ENCODE measurements at places on chromosomes 11 and 22. TPM values are rescaled to one million over a fixed set of nuclear protein-coding genes. Genes with fewer than 3 reads are reported as not detected.
A peak's percentile ranks its signal among the peaks of the same experiment; 100 is the strongest.

The SART1 gene
- 84.6 TPM for total RNA-seq

The MYO18B gene
- not detected for total RNA-seq

The TYR gene
- not detected for total RNA-seq

The TREH gene
- not detected for total RNA-seq

The OR52J3 gene
- not detected for total RNA-seq

The LRRC74B gene
- not detected for total RNA-seq

The ACCSL gene
- not detected for total RNA-seq

The DEUP1 gene
- total RNA-seq: not detected

The NRGN gene
- total RNA-seq: 2.7 TPM

The ARAP1 gene
- 55.7 TPM for total RNA-seq

DNA sequence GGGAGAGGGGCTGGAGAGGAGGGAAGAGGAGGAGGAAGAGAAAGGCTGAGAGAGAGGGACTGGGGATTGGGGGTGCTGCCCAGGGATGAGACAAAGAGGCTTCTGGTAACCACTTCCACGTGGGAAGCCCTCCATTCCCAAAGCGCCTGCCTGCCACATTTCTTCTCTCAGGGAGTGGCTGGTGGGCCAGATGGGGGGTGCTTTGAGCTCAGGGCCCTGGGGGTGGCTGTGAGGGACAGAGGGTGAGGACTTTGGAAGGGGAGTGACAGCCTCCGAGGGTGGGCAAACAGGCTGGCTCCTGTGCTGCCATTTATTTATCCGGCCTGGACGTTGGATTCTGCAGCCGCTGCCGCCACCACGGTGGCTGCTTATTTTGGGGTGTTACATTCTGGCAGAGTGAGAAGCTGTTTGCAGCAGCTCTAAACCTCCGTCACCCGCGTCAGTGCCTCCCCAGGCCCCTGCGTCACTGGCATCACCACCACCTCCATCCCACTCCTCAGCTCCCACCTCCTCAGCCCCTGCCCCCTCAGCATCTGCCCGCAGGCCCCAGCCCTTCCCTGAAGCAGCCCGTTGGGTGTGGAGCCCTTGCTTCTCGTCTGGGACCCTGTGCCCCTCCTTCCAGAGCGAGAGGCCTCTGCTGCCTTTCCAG is 1.6 kb downstream of the RTN4RL2 start:
- DNase-seq: no peak

- DNase-seq: no peak
Observed at GRCh38 chr11:73389916-73390315, 13.7 kb downstream of the RELT start.

DNA sequence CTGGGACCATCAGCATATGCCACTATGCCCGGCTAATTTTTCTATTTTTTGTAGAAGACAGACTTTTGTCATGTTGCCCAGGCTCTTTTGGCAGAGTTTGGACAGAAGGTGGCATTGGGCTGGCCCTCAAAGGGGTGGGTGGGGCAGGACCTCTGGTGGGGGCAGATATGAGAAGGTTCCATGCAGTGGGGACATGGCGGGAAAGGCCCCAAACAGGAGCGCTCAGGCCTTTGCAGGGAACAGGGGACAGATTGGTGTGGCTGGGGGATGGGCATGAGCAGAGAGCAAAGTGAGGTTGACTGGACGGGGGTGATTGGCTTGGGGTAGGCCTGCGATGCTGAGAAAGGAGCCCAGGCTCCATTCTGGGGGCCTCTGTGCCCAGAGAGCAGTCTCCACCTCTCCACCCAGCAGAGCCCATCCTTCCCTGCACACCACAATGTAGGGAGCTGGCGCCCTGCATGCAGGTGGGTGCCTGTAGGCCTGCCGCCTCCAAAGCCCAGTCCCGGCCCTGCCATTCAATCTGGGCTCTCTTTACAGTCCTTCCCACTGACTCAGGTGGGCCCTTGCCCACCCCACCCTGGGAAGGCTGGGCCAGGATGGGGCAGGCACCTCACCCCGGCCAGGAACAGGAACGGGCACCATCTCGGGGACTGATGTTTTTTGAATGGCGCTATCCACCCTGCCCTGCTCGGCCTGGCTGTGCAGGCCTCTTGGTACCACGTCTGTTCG is 98.7 kb downstream of the MORC2 start:
- DNase-seq: no peak

- DNase-seq: no peak
Observed at GRCh38 chr11:128705124-128705920, 11.4 kb downstream of the FLI1 start.

GRCh38 chr11:35013514-35014233 is 97.3 kb downstream of the PDHX start:
- no peak for DNase-seq

- no peak for DNase-seq
Observed at GRCh38 chr11:12573707-12574485, 100.3 kb upstream of the TEAD1 start.

- peak; percentile 41 for DNase-seq
Observed at GRCh38 chr11:250740-251299, 14.0 kb downstream of the PSMD13 start.

DNA sequence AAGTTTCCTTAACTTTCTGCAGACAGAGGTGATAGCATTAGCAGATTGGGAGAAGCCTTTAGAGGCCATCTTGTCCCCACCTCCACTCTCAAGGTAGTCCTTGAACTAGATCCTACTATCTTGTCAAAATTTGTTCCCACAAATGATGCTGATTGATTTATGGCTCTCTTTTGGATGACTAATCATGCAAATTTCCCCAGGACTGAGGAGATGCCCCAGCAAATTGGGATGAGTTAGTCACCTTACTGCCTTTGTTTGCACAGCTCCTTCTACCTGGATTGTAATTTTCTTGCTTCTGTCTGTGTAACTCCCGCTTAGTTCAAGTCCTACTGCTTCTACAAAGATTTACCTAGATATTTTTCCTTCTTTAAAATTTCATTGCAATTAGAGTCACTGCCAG is 391.4 kb upstream of the CADM1 start:
- no peak for DNase-seq

- DNase-seq: peak; percentile 58
Observed at GRCh38 chr11:64742889-64743590, 902 bp downstream of the RASGRP2 start.

DNA sequence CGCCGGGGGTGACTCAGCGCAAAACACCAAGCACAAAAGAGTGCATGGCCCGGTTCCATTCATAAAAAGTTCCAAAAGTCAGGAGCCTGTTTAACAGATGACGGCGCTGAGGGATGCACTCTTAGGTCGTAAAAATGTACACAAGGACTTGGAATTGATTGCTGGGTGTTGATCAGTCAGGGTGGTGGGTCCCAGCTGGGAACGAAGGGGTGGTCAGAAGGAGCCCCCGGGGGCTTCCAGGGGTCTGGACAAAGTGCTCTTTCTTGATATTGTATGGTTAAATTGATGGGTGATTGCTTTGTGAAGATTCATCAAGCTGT is 20.7 kb downstream of the IFITM10 start:
- DNase-seq: no peak

- peak; percentile 37 for DNase-seq
Observed at GRCh38 chr11:113681711-113682413, 24.2 kb downstream of the TMPRSS5 start.

DNA sequence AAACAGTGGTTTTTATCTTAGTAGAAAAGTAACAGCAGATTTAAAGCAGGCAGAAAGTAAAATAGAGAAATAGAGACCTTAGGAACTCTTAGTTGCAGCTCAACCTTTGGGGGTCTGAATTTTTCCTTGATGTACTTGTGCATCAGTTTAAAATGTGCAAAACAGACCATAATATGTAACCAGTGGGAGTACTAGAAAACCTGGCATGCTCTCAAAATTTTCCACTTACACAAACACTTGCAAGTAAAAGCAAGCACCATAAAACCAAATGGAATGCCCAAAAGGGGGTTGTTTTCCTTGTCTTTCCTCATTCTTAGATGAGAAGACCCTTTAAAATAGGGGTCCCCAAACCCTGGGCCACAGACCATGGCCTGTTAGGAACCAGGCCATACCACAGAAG is 12.9 kb upstream of the MRGPRE start:
- no peak for DNase-seq

DNA sequence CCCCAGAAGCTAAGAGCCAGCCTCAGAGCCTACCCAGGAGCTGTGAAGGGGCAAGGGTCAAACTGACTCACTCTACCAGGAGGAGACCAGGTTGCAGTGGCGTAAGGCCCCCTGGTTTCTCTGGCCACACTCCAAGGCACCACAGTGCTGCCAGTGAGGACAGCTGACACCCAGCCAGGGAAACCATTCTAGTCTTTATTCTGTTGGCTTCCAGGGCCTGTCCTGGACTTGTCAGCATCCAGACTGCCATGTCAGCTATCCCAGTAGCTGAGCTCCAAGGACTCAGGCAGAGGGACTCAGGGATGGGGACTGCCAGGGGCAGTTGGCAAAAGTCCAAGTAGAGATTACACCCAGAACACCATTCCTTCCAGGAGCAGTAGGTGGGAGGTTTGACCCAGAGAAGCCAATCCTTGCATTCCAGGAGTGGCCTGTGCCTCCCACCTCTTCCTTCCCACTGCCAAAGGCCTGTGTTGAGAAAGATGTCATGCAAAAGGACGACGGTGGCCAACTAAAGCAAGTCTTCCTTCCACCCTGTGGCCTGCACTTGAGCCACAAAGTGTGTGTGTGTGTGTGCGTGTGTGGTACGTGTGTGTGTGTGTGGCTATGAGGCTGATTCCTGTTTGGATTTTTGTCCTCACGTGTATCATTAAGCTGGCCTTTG is 3.6 kb upstream of the MAPK8IP1 start:
- DNase-seq: no peak

- DNase-seq: no peak
Observed at GRCh38 chr11:84256618-84257017, 970.5 kb upstream of the CCDC90B start.

DNA sequence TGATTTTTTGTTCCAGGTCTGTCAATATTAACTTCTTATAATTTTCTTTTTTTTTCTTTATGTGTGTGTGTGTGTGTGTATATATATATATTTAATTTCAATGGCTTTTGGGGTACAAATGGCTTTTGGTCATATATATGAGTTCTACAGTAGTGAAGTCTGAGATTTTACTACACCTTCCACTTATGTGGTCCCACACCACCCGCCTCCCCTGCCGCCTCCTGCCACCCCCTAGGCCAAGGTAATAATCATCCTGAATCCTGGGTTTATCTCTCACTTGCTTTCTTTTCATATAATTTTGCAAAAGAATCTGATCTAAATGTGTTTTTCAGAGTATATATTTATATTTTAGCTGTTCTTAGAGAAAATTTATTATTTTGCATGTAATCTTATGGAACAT is 11.1 kb downstream of the NEAT1 start:
- no peak for DNase-seq

DNA sequence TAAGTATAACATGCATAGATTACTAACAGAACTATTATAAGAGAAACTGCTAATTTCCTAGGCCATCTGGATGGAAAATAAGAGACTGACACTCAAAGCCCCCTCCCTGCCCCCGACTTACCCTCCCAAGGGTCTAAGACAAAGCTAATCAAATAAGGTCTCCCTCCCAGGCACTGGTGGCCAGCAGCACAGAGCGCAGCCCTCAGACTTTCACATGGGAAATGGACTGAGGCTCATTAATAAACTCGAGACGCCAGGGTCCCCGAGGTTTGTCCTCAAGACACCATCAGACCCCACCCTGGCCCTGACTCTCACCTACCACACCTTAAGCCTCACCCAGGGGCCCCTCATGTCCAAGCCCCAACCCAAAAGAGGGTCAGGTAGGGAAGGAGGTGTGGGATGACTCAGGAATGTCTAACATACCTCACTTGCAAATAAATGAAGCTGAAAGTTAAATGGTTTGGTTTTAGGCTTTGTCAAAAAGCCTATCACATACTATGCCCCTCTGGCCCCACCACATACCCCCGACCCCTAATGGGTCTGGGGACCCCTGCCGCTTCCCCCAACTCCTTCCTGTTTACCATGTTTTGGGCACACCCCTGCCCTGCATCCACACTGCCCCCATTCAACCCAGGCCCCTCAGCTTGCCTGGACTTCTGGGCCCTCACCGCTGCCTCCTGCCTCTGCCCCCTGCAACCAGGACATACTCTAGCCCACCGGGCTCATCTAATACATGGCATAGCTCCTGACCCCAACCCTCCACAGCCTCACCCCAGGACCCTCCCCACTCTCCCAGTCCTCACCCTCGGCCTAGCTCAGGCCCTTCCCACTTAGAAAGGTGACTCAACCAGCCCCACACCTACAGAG is 11.4 kb downstream of the ARAP1 start:
- DNase-seq: no peak

DNA sequence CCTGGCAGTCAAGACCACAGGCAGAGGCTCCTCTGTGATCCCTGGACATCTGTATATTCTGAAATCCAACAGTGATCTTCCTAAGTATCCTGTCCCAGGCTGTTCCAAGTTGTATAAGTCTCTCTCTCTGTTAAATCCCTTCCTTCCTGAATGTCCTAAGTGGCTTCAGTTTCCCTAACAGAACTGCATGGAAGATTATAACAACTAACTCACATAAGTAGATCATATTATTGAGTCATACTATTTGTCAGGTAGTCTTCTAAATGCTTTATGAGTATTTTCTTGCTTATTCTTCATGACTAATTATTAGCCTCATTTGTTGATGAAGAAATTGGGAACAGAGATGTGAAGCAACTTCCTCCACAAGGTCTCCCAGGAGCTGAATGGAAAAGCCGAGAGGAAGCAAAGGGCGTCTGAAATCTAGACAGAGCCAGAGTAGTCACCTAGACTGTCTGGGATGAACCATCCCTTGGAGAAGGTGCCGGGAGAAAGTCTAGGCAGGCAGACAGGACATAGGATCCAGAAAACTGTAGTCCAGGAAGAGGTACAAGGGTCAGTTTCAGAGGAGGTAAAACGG is 93.2 kb upstream of the FAT3 start:
- DNase-seq: peak; percentile 49

DNA sequence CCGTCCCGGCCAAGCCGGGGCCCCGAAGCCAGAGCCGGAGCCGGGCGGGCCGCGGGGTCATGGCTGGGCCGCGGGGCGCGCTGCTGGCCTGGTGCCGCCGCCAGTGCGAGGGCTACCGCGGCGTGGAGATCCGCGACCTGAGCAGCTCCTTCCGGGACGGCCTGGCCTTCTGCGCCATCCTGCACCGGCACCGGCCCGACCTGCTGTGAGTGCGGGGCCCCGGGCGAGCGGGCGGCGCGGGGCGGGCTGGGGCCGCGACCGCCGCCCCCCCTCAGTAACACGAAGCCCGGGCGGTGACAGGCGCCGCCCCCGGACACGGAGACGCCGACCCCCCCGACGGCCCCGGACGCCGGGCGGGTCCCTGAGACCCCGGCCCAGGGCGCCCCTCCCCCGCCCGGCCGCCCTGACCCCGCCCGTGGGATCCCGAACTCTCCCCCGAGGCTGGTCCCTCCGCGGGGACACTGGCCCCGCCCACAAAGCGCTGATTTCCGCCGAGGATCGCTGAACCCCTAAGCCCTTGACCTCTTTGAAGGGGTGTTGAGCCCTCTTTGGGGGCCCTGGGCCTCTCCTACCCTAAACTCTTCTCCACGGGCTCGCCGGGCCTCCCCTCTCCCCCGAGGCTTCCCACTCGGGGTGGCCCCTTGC is 389 bp downstream of the MICALL1 start:
- peak; percentile 30 for DNase-seq

Data from Daoy (cell line).